ENCODE measurements at places on chromosomes 4 and X.
A peak's percentile ranks its signal among the peaks of the same experiment; 100 is the strongest.

- no peak for DNase-seq
Observed at GRCh38 chr4:24668956-24669355, 84.6 kb upstream of the DHX15 start.

DNA sequence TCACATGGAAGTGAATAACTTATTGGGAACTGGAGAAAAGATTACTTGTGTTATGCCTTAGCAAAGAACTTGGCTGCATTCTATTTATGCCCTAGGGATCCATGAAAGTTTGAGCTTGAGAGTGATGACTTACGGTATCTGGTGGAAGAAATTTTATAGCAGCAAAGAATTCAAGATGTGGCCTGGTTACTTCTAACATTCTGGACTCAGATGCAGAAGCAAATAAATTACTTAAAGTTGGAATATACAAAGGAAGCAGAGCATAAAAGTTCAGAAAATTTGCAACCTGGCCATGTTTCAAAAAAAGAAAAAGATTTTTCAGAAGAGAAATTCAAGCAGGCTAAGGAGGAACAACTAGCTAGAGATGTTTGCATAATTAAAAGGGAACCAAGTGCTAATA, 252.3 kb upstream of the WDFY3 start:
- DNase-seq, result no peak

- DNase-seq, result no peak
Observed at GRCh38 chr4:29521281-29521680, 1198.9 kb upstream of the PCDH7 start.

GRCh38 chr4:71713611-71714203, 70.2 kb downstream of the GC start:
- peak; percentile 59 for DNase-seq

- DNase-seq, result peak; percentile 19
Observed at GRCh38 chr4:41257257-41257901, 651 bp downstream of the UCHL1 start.

All from pons (tissue), 1 donor.